IPS DF 6.9 (cell line): ENCODE measurements at places on chromosomes 7 and 10.
A peak's percentile ranks its signal among the peaks of the same experiment; 100 is the strongest.

DNA sequence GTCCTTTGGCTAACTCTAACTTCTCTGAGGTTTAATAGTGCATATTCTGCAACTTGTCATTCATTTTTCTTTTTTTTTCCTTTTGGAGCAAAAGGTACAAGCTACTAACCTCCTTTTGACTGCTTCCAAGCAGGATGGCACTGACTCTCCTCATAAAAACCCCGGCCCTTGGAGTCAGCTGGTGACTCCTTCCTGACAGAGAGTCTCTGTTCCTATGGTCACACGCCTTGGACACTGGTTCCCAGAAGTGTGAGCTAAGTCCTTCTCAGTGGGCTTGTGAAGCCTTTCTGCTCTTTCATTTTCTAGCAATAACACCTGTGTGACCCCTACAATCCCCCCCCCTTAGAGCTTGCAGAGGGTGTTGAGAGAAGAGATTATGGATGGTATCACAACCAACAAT is 21.7 kb downstream of the DOCK4 start:
- H3K36me3 ChIP-seq, result no peaks in the 10 kb centered on the region
- H3K27me3 ChIP-seq, result no peaks in the 10 kb centered on the region
- H3K27ac ChIP-seq, result no peak overlapping the region
- no peak overlapping the region for H3K4me3 ChIP-seq
- no peak for DNase-seq
- no peaks in the 10 kb centered on the region for H3K4me1 ChIP-seq

GRCh38 chr7:16785321-16785720 is 19.5 kb downstream of the AGR2 start:
- DNase-seq, result no peak
- H3K27ac ChIP-seq, result no peak overlapping the region
- no peaks in the 10 kb centered on the region for H3K4me1 ChIP-seq
- H3K27me3 ChIP-seq, result no peaks in the 10 kb centered on the region

DNA sequence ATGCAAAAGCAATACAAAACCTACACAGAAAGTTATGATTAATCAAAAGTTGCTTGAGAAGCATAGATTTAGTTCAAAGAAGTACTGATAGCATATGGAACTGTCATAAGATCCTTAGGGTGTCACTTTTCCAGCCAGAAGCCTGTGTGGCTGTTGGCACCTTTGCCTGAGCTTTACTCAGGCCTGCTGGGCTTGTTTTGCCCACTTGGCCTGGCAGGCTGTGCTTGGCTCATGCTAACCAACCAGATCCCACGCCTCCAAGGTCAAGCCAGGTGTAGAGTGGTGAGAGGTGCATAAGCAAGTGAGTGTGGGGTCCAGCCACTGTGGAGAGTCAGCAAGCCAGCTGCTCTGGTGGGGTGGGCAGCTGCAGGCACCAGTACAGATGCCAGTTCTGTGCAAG is 12.0 kb upstream of the LIPA start:
- H3K36me3 ChIP-seq, result no peaks in the 10 kb centered on the region
- H3K4me3 ChIP-seq, result no peak overlapping the region
- H3K27me3 ChIP-seq, result no peaks in the 10 kb centered on the region
- no peaks in the 10 kb centered on the region for H3K4me1 ChIP-seq

GRCh38 chr10:11379771-11380170 is 231.7 kb downstream of the USP6NL start:
- H3K27me3 ChIP-seq, result no peaks in the 10 kb centered on the region
- no peak for DNase-seq
- no peak overlapping the region for H3K4me3 ChIP-seq
- no peaks in the 10 kb centered on the region for H3K4me1 ChIP-seq

DNA sequence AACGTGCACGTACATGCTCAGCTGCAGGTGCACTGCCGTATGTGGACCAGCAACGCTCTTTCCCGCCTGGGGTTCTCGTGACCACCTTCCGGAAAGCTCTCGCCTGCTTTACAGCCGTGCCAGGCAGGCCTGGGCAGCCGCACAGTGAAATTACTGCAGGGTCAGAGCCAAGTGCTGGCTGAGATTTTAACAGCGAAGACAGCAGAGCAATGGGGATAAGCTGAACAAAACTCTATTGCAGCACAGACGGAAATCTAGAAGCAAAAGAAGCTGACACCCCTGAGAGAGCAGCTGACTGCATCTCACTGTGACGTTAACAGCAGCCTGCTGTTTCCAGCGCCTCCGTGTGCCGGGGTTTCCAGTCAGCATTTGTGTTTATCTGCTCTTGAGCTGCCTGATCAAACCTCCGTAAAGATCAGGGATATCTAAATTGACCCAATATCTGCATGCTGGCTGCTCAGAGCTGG is 179.0 kb downstream of the DIP2C start:
- H3K27me3 ChIP-seq, result peaks cover 29% of the 10 kb centered on the region
- no peak overlapping the region for H3K4me3 ChIP-seq
- DNase-seq, result no peak
- no peaks in the 10 kb centered on the region for H3K36me3 ChIP-seq

DNA sequence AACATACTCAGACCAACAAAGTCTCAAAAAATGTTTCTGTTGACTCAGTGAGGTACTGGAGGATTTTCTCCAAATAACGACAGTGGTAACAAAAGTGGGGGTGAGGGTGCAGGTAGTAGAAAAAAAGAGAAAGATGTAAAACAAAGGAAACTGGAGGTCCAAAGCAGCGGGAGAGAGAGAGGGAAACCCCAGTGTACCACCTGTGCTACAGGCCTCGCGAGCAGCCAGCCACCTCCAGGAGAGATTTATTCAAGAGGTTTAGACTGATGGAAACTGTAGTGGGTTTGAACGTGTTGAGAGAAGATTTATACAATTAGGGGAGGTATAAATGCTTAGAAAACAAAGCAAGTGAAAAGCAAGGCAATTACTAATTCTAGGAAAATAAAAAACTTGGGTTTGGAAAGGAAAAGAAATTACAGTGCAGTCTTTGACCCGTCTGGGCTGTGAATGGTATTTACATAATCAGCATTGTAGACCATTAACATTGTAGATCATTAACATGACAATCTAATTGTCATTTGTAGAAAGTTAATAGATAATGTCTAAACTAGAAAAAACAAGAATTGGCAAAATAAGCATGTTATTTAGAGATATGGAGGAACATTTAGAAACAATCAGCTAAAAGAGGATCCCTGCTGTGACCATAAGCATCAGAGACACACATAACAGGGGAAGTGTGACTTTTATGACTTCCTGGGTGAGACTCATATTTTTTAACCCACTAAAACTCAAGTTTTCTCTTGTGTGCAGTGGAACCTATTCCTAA is 180.0 kb downstream of the RELN start:
- H3K4me3 ChIP-seq, result no peak overlapping the region
- H3K36me3 ChIP-seq, result no peaks in the 10 kb centered on the region
- no peak for DNase-seq
- no peaks in the 10 kb centered on the region for H3K27me3 ChIP-seq

DNA sequence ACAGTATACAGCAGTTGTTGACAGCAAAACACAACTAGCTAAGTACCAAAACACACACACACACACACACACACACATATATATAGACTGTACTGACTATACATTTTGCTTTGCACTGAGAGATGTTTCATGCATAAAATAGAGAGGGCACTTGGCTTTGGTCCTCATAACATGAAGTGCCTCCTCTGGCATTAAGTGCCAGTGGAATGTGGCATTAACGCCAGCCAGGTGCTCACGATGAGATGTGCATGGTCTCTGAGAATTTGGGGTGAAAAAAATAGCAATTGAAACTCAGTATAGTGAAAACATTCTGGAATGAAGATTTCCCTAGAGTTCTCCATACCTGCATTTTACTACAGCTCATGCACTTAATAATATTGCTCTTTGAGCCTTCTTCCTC is 70.0 kb upstream of the INSYN2A start:
- no peak overlapping the region for H3K27ac ChIP-seq
- no peaks in the 10 kb centered on the region for H3K27me3 ChIP-seq
- no peak overlapping the region for H3K4me3 ChIP-seq
- 0 out of 2 replicates have a peak, but pooled peaks cover 1% of the 10 kb centered on the region for H3K4me1 ChIP-seq

DNA sequence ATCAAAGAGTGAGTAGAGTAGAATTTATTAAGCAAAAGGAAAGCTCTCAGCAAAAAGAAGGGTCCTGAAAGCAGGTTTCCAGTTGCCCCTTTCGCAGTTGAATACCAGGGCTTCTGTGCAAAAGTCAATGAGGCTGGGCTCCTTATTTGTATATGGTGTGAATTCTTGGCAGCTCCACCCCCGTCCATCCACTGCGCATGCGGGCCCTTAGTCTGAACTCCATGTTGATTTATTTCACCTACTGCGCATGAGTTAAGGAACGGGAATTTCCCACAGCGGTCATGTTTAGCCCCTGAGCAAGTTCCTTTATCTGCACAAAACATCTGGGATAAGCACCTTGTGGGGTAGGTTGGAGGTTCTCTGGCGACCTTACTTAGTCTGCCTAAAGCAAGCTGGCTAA is 325.6 kb downstream of the ZWINT start:
- H3K4me1 ChIP-seq, result no peaks in the 10 kb centered on the region
- H3K4me3 ChIP-seq, result no peak overlapping the region
- no peak overlapping the region for H3K27ac ChIP-seq
- no peaks in the 10 kb centered on the region for H3K36me3 ChIP-seq
- no peaks in the 10 kb centered on the region for H3K27me3 ChIP-seq

GRCh38 chr7:111043561-111043960 is 47.4 kb upstream of the LRRN3 start:
- H3K36me3 ChIP-seq, result no peaks in the 10 kb centered on the region
- no peak for DNase-seq
- H3K27ac ChIP-seq, result no peak overlapping the region
- no peak overlapping the region for H3K4me3 ChIP-seq
- H3K27me3 ChIP-seq, result no peaks in the 10 kb centered on the region
- peaks cover 1% of the 10 kb centered on the region; the same call in 1 of the 2 replicates for H3K4me1 ChIP-seq

- no peaks in the 10 kb centered on the region for H3K27me3 ChIP-seq
- H3K27ac ChIP-seq, result no peak overlapping the region
- no peak overlapping the region for H3K4me3 ChIP-seq
- H3K4me1 ChIP-seq, result no peaks in the 10 kb centered on the region
Observed at GRCh38 chr7:69359003-69359700, 239.1 kb upstream of the AUTS2 start.

- no peaks in the 10 kb centered on the region for H3K27me3 ChIP-seq
- H3K4me1 ChIP-seq, result peaks cover 5% of the 10 kb centered on the region; the same call in 1 of the 2 replicates
- no peak for DNase-seq
- H3K4me3 ChIP-seq, result no peak overlapping the region
- H3K27ac ChIP-seq, result no peak overlapping the region
- H3K36me3 ChIP-seq, result no peaks in the 10 kb centered on the region
Observed at GRCh38 chr7:77409739-77410547, 6.2 kb downstream of the GSAP start.

- DNase-seq, result no peak
- H3K27ac ChIP-seq, result no peak overlapping the region
- H3K4me1 ChIP-seq, result no peaks in the 10 kb centered on the region
- H3K27me3 ChIP-seq, result no peaks in the 10 kb centered on the region
- H3K4me3 ChIP-seq, result no peak overlapping the region
Observed at GRCh38 chr10:85433248-85433647, 933.3 kb downstream of the GRID1 start.

GRCh38 chr10:62498271-62498670 is 124.1 kb downstream of the ZNF365 start:
- no peaks in the 10 kb centered on the region for H3K27me3 ChIP-seq
- no peak overlapping the region for H3K4me3 ChIP-seq
- no peaks in the 10 kb centered on the region for H3K4me1 ChIP-seq
- no peak for DNase-seq
- no peak overlapping the region for H3K27ac ChIP-seq

- DNase-seq, result peak; percentile 54
- no peaks in the 10 kb centered on the region for H3K36me3 ChIP-seq
- no peak overlapping the region for H3K27ac ChIP-seq
- H3K4me3 ChIP-seq, result no peak overlapping the region
Observed at GRCh38 chr7:22433710-22434460, 66.1 kb downstream of the STEAP1B start.

DNA sequence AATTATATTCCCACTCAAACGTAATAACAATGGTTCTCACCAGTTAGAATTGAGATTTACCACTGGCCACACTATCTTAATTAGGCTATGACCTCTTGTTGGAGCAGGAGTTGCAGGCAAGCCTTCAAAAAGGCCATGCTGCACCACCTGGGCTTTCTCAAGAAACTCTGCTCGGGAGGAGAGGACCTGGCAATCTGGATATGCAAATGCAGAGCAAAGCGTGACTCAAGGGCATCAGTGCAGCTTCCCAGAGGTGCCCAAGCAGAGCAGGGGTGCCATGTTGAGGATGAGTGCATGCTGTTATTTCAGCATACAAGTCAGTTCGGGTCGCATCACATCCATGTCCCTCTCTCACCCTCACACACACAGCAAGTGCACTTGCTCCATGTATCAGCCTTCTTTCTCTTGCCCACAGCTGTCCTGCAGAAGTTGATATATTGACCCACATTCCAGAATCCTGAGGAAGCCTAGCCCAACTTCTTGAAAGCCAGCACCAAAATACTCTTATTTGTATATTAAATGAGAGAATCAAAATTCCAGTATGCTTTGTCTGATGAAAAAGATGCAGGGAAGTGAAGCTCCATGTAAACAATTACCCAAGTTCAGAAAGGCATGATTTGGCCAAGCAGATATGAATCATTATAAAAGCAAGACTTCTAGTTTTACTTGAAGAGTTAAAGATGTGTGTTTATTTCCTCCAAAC is 55.7 kb upstream of the IL6 start:
- H3K36me3 ChIP-seq, result no peaks in the 10 kb centered on the region

DNA sequence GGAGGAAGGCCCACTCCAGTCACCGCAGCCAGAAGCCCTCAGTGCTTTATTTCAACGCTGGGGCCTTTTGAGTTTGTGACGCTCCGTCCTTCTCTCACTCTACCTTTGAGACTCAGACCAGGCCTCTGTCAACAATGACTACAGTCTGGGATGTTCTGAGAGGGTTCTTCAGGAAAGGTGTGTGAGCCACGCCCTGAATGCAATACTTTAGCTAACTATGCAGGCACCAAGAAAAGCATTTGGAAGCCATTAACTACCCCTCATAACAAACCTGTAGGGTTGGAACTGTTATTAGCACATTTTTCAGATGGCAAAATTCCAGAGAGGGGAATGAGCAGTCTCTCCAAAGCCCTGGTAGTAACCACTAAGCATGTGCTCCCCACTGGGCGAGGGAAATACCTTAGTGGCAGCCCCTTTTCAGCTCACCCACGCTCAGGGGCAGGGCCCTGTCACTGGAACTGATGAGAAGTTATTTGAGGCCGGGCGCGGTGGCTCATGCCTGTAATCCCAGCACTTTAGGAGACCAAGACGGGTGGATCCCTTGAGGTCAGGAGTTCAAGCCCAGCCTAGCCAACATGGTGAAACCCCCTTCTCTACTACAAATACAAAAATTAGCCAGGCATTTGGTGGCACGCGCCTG is 5.7 kb upstream of the ARPC1B start:
- H3K27ac ChIP-seq, result no peak overlapping the region
- no peaks in the 10 kb centered on the region for H3K36me3 ChIP-seq
- H3K4me3 ChIP-seq, result no peak overlapping the region
- no peaks in the 10 kb centered on the region for H3K27me3 ChIP-seq
- DNase-seq, result no peak

DNA sequence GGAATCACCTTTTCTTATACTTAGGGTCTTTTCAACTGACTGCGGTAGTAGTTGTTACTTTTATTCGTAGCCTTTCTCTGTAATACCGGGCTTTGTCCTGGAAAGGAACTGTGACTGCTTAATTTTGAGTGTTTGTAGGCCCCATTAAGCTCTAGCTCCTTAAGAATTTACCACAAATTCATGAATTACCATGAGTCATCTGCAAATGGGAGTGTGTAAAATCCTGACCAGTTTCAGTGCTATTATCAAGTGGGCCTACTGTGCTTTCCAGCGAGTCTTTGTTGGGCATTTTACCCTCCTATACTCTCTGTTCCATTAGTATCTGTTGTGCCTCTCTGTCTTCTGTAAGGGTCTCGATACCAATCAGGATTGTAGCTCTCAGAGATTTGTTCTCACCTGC is 49.7 kb downstream of the ZMYND11 start:
- H3K4me3 ChIP-seq, result no peak overlapping the region
- no peak for DNase-seq
- no peaks in the 10 kb centered on the region for H3K4me1 ChIP-seq
- no peak overlapping the region for H3K27ac ChIP-seq
- H3K36me3 ChIP-seq, result no peaks in the 10 kb centered on the region
